EH (cell line): ENCODE measurements at places on chromosomes 5 and 9.

DNA sequence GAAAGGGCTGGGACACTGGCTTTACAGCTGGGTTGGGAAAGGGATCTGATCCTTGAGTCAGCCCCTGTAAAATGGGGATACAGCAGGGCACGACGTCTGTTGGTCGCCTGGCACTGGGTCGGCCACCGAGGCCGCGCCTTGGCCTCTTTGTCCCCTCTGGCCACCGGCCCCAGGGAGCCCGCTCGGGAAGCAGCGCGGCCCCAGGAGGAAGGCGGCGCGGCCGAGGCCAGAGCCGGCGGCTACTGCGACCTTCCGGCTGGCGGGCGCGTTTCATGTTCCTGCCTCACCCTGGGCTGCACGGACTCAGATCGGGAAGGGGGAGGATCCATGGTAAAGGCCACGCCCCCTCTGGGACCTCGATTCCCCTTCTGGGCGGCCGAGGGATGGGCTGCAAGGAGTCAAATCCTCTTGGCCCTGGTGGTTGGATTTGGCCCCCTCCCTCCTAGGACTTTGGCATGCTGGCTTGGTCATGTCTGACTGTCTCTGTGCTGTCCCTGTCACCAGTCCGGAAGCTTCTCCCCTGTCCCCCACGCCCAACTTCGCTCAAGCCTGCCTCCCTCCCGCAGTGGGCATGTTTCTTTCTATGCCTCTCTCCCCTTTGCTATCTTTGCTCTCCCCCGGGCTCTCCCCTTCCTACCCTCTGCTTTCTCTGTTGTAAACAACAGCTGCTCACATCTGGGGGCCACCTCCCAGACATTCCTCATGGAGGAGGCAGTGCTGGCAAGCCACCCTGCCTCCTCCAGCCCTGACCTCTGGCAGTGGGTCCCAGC lies 25.8 kb downstream of the FPGS start:
- DNase-seq = peak; percentile 77

DNA sequence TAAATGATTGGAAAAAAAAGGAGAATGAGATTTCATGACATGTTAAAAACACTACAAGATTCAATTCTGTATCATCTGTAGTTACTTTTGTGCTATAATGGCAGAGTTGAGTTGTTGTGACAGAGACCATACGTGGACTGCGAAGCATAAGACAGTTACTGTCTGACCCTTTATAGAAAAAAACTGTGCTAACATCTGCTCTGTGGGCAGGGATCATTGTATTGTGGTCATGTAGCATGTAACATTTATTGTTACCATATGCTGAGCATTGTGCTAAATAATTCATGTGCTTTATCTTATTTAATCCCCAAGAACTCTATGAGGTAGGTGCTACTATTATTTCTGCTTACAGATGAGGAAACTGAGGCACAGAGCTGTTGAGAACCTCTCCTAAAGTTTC lies 147.3 kb upstream of the HMHB1 start:
- no peak for DNase-seq

DNA sequence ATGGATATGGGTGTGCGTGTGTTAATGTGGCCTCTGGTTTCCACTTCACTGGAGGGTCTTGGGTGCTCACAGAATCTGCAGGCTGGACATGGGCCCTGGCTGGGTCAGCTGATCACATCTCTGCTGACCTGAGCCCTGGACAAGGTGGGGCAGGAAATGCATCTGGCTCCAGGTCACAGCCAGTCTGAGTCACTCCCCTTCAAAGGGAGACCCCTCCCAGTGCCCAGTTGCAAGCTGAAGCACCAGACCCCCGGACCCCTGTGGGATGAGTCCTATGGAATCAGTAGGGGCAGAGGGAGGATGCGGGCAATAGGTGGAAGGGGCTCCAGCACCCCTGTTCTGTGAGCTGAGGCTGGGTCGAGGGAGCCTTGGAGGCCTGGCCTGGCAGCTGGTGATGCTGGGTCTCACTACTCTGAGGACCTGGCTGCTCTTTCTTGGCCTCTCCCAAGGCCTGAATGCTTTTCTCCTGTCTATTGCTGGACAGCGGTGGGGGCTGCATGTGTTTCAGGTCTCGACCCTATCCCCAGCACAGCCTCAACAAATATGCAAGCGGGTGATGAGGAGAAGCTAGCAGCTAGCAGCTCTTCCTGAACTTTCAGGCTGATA lies 54.5 kb downstream of the PHF2 start:
- DNase-seq = no peak

DNA sequence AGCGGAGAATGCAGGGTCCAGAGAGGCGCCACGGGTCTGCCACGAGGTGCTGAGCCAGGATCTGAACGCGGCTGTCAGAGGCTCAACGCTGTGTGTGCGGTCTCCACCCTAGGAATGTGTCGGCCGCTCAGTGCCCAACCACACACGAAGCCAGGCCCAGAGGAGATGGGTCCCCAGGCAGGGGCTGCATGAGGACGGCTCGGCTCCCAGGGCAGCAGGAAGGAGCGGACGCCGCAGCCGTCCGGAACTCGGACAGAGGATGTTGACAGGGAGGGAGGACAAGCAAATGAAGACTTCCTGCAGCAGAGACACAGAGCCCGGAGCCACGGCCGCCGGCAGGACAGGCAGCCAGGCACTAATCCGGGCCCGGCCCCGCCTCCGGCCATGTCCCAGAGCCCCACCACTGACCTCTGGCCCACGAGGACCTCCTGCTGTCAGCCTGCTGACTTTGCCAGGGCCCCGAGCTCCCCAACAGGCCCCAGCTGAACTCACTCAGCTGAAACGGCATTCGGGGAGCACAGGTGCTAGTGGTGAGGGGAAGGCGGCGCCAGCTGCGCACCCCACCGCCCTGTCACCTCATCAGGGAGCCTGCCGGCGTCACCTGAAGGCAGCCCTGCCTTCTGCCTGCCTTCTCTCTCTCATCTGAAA lies 12.7 kb downstream of the VAV2 start:
- peak; percentile 60 for DNase-seq

GRCh38 chr5:34519489-34520220 lies 136.5 kb upstream of the RAI14 start:
- peak; percentile 69 for DNase-seq

DNA sequence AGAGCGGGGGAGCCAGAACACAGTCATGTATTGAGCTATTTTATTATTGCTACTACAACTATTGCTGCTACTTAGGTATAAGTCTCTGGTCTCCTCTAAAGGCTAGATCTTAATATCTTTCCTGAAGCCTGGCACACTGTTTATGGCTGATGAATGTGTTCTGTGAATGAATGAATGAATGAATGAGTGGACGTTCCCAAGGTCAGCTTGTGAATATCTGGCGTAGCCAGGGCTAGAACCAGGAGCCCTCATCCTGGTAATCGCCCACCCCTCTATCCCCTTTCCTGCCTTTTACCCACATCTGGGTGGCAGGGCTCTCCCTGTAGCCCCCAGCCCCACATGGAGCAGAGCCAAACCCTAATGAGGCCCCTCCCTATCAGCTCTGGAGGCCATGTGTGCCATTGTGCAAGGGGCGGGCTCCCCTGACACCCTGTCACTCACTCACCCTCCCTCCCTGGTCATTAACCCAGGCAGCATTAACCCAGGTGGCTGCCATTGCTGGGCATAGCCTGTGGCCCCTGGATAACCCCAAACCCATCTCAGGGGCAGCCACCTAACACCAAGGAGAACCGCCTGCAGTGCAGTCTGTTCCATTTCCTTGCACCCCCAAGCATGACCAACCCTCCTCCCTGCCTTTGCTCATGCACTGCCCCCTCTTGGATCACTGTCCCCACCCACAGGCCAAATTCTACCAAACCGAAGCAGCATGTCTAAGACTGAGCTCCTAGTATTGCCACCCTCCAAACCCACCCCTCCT lies 2.0 kb upstream of the AKNA start:
- no peak for DNase-seq

- DNase-seq = no peak
Observed at GRCh38 chr5:90844931-90845330, 286.3 kb downstream of the ADGRV1 start.

- no peak for DNase-seq
Observed at GRCh38 chr5:171630350-171631065, 155.1 kb upstream of the SMIM23 start.

- peak; percentile 66 for DNase-seq
Observed at GRCh38 chr5:36692791-36693763, 86.7 kb downstream of the SLC1A3 start.

GRCh38 chr5:14292766-14293658 lies 149.9 kb downstream of the TRIO start:
- no peak for DNase-seq

DNA sequence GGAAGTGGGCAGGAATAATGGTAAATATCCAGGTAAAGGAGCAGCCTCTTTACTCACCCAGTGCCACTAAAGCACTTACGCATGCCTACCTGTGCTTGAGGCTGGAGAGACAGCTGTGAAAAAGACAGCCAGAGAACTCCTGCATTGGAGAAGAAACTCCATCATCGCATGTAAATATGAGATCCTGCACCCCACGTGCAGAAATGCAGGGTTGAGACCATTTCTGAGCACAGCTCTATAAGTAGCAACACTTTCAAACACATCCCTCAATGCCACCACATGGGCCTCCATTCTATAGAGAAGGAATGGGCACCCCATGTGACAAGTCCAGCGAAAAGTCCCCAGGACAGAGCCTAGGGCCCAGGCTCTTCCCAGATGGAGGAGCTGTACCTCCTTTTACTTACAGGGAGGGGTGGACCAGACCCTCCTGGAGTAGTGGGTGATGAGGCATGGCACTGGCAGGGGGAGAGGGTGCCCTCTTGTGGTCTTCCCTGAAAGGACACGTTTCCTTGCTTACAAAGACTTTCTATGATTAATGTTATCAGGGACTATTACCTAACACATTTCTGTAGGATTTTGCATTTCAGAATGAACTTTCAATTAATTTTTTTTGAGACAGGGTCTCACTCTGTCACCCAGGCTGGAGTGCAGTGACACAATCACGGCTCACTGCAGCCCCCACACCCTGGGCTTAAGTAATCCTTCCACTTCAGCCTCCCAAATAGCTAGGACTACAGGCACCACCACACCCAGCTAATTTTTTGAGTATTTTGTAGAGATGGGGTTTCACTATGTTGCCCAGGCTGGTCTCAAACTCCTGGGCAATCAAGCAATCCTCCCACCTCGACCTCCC lies 55.3 kb upstream of the IL17B start:
- peak; percentile 93 for DNase-seq

GRCh38 chr9:88852794-88853193 lies 138.5 kb upstream of the S1PR3 start:
- peak; percentile 98 for DNase-seq

- no peak for DNase-seq
Observed at GRCh38 chr5:17663182-17663581, 28.9 kb downstream of the TAF11L14 start.

- no peak for DNase-seq
Observed at GRCh38 chr5:134000091-134000511, 4.7 kb downstream of the VDAC1 start.

- no peak for DNase-seq
Observed at GRCh38 chr5:141001446-141001843, 35.2 kb downstream of the PCDHAC2 start.

DNA sequence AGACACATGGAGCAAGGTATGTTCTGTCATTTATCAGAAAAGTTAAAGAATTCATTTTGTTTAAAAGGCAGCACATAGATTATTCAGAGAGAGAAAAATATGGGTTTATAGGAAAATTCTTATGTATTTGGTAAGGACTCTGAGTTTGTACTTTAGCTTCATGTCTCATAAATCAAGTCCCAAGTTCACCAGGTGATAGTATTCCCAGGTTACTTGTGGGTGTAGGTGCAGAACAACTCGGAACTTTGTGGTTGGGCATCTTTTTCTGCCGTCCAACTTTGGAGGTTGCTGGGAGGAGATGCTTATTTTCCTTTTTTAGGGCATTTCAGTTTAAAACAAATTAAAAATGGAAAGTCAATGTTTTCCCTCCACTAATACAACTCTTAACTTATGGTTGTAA lies 269.8 kb upstream of the DMRT1 start:
- no peak for DNase-seq

DNA sequence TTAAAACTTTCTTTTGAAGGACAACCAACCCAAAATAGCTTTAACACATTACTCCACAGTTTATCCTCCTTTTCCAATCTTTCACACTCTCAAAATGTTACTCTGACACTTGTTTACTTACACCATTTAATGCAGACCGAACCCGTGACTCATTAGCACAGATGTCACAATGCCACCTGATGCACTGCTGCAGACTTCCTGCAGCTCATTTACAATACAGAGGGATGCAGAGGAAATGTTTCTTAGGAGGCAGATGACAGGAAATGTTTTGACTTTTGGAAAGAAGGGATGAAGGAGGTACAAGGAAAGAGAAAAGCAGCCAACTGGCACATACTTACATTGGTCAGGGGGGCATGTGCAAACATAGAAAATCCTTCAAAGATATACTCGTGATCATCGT lies 39.0 kb downstream of the DROSHA start:
- DNase-seq = peak; percentile 26

GRCh38 chr9:93947409-93948070 lies 7.6 kb downstream of the BARX1 start:
- no peak for DNase-seq

- no peak for DNase-seq
Observed at GRCh38 chr9:120137186-120137840, 442.7 kb downstream of the CDK5RAP2 start.

DNA sequence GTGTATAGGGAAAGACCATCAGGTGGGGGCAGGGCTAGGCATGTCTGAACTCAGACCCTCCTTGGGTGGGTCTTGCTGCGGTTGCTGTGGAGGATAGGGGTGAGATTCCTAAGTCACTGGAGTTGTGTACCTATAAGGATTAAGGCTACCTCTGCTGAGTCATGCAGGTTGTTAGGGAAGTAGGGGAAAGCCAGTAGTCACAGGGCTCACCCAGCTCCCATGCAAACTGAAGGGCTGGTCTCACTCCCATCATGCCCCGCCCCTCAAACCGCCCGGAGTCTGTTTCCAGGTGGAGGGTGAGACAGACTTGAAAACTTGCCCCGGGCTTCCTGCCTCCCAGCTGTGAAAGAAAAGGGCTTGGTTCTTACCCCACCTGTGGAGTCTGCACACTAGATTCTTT lies 161.8 kb downstream of the CAVIN4 start:
- DNase-seq = no peak

DNA sequence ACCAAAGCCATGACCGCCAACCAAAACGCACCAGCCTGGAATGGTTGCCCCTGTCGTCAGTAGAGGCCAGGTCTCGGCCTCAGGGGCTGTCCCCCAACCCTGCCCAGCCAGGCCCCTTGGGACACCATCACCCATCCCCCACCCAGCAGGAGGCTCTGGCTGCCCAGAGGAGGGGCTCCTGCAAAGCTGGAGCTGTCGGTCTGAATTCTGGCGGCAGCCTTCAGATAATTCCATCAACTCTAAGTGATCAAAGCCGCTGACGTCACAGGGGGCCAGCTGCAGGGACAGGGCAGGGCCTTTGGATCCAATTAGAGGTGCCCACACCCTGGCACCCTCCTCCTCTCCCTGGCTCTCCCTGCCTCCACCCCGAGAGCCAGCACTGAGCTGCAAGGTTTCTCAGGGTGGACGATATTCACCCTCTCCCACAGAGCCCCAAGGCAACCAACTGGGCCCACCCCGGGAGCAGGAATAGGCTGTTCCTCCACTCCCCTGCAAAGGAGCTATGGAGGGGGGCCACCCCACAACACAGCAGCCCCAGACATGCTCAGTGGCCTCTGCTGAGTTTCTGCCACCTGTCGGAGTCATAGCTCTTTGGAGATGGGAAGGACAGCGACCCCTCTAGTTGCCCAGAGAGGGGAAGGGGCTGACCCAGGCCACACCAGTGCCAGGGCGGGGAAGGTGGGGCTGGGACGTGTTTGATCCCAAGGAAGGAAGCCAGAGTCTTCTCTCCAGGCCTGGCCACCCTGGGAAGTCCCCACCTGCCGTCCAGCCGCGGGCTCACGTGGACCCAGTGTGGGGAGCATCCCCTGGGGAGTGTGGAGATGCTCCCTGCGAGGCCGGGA lies 78.4 kb downstream of the NTNG2 start:
- no peak for DNase-seq

GRCh38 chr5:148090773-148091250 lies 27.0 kb downstream of the SPINK5 start:
- no peak for DNase-seq

GRCh38 chr5:127892467-127893207 lies 189.4 kb downstream of the CCDC192 start:
- peak; percentile 58 for DNase-seq
